Right ventricle myocardium inferior (tissue), 1 donor: ENCODE measurements at places on chromosomes 4 and X. TPM values are rescaled to one million over a fixed set of nuclear protein-coding genes. Genes with fewer than 3 reads are reported as not detected.

DNA sequence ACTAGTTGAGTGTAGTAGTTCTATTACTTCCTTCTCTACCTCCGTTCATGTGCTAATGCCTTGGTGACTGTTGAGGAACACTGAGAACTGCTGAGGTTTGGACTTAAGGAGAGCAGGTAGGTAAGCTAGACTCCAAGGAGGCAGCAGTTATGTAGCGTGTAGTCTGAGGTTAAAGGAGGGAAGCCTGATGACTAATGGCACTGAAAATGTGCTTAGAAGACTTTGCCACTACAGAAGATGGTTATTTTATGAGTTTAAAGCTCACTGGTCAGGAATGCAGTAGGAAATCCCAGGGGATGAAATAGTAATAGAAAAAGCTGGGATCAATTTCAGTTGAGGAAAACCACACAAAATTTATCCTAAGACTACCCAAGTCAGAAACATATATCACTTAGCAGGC, 1077.3 kb downstream of the RAPGEF2 start:
- no peak for DNase-seq

DNA sequence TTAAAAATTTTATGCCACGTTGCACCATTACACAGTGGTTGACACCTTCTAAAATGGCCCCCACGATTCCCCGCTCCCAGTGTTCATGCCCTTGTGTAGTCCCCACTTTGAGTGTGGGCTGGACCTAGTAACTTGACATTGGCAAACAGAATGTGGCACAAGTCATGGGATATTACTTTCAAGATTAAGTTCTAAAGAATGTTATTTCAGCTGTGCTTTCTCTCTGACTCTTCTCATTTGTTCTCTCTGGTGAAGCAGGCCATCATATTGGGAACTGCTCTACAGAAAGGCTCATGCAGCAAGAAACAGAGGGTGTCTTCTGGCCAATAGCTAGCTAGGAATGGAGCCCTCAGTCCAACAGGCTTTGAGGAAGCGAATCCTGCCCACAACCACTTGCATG, 67.1 kb downstream of the ATXN3L start:
- no peak for DNase-seq

Gene KIF4A
- 0.84 TPM for total RNA-seq

Gene CXCL9
- total RNA-seq: 0.35 TPM

DNA sequence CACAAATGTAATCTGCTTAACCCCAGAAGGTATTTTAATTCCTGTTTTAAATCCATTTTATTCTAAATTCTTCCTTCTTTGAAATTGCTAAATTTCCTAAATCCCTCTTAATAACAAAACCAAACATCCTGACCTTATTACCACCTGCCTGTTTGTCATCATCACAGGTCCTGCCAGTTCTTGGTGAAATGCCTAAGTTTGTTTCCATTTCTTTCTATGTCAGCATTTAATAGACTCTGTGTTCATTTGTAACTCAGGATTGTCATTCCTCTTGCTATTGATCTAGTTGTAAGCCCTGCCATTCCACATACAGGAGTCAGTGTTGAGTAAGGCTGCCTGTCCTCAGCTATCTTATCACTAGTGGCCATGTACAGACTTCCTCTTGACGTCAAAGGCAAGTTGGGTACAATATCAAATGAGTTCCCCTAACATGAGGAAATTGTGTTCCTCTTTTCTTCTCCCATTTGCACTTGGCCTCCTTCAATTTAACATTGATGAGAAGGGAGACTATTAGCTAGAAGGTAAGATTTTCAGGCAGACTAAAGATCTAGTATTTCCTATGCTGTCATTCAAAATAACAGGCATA, 440.1 kb downstream of the AFF2 start:
- DNase-seq: no peak

GRCh38 chr4:154872198-154872597, 91.1 kb downstream of the RBM46 start:
- no peak for DNase-seq

GRCh38 chr4:54058171-54058570, 6.2 kb downstream of the CHIC2 start:
- DNase-seq: no peak

DNA sequence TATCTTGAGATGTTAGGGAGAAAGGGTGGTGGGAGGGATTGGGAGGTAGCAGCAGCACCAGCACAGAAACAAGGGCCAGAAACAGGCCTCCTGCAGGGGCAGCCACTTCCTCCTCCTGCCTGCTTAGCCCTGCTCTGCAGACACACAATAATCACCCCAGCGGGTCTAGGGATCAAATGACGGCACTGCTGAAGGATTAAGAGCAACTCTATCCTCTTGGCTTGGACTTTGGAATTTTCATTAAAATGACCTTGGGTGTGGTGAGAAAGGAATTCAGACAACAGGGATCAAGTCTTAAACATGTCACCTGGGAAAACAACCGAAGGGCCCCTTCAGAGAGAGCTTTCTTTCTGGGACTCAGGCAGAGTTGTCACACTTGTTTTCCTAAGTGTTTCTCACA, 353.4 kb downstream of the SPRY1 start:
- DNase-seq: no peak

Gene MTNR1A
- total RNA-seq: not detected

Gene SPANXA2
- total RNA-seq: not detected

DNA sequence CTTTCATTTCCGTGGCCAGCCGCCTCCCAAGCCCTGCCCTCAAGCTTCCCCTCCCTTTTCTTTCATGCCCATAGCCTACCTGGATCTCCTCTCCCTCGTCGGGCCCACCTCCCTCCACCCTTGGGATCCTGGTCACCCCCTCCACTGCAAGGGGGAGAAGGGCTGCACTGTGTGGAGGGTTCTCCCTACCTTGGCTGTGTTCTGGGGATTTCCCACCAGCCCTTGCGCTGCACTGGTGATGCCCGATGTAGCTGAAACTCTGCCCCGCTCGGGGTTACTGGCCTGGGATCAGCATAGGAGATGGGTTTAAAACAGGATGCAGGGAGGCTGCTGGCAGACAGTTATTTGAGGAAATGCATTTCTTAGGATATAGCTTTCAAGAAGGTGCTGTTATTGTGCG, 128.9 kb downstream of the TBL1X start:
- no peak for DNase-seq

Gene C1GALT1C1
- total RNA-seq: 16.8 TPM

Gene RHOXF1
- total RNA-seq: not detected

Gene COL4A6
- total RNA-seq: 8.3 TPM

DNA sequence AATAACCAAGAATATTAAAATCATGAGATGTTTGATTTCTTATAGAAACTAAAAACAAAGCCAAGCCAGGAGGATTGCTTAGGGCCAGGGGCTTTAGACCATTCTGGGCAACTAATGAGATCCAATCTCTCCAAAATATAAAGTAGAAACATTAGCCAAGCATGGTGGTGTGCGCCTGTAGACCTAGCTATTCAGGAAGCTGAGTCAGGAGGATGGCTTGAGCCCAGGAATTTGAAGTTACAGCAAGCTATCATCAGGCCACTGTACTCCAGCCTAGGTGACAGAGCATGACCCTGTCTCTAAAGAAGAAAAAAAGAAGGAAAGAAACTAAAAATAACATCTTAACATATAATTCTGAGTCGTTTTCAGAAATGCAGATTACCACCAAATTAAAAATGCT, 96.7 kb downstream of the NAF1 start:
- no peak for DNase-seq

DNA sequence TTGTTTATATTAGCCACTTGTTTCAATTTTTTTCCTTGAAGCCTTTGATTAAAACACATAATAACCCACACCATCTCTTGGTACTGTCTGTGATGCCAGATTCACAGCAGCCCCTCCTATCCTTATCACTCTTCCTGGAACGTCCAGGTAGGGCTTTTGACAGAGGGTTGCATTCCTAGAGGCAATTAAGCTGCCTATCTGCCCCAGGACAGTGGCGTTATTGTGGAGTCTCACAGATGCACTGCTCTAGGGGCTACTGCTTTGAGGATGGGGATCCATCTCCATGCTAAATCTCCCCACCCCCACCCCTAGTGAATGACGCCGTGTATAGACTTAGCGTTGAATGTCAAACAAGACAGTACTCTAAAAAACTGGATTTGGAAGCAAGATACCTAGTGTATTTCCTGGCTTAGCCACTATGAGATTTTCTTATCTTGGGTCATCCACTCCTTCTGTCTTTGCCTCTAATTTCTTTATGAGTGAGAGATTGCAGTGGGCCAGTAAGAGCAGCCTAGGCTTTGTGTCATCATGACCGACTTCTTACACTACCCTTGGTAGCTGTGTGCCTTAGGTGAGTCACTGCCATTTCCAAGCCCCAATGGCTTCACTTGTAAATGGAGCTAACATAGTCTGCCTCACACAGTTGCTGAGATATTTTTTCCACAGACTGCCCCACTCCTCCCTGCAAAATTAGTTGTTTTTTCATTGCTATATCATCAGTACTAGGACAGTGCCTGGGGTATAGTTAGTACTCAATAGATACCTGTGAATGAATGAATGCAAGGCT, 90.9 kb downstream of the EGF start:
- no peak for DNase-seq

DNA sequence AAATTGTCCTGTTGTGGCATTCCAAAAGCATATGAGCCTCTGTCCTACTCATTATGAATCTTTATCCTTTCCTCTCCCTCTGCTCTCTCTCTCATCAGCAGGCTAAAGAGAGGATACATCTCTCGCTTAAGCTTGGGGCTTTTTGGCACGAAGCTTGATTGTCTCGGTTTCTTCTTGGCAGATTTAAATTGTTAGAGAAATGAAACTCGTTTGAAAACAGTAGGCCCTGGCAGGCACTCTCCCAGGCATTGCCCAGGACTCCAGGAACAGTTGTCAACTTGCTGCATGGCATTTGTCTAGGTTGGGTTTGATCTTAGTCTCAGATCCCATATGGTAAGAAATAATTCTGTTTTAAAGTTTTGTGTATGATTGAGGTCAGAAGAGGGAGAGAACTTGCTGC, 35.5 kb downstream of the NAA11 start:
- no peak for DNase-seq

Gene CYTL1
- total RNA-seq: 0.81 TPM

DNA sequence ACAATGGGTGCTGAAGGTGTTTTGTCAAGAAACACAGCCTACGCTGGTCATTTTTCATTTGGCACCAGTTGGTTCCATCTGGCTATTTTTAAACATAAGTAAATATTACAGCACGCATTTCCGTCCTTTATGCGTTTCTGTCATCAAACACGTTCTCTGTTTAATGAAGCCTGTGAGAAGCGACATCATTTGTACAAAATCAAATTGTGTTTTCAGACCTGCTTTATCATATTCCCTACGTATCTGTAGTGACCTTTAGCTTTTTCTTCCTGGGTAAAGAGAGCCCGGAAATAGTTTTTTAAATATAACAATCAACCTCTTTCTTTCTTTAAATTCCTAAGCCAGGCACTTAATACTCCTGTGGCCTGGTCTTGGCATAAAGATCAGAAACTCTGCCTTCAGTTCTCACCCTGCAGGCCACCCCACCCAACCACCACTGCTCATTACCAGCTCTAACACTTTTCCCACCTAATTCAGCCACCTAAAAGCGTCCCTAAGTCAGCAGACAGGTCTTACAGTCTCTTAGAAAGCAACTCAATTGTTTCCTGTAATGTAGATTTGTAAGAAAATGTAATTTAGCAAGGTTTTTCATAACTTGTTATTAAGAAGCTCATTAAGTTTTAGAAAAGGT, 30.4 kb downstream of the ACSL1 start:
- no peak for DNase-seq

- no peak for DNase-seq
These were observed 16.5 kb upstream of the ENPP6 start for GRCh38 chr4:184234155-184234554.

DNA sequence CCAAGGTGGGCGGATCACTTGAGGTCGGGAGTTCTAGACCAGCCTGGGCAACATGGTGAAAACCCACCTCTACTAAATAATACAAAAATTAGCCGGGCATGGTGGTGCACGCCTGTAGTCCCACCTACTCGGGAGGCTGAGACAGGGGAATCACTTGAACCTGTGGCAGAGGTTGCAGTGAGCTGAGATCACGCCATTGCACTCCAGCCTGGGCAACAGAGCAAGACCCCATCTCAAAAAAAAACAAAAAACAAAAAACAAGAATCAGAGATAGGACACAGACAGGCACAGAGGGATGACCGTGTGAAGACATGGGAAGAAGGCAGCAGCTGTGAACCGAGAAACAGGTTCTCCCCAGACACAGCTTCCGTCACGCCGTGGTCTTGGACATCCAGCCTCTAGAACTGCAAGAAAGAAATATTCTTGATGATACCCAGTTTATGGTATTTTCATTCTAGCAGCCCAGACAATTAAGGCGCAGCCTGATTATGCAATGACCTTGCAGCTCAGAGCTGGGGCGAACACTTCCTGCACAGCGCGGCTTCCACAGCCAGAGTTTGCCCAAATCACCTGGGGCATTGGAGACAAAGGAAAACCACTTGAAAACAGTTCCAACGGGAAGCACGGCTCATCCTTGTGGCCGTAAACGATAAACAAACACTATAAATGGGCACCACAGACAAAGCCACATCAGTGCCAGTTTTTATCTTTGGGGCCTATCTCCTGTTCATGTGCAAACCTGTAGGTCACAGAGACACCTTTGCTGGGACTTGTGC, 4.2 kb upstream of the ARSD start:
- DNase-seq: no peak

Gene MAGEA2
- not detected for total RNA-seq

DNA sequence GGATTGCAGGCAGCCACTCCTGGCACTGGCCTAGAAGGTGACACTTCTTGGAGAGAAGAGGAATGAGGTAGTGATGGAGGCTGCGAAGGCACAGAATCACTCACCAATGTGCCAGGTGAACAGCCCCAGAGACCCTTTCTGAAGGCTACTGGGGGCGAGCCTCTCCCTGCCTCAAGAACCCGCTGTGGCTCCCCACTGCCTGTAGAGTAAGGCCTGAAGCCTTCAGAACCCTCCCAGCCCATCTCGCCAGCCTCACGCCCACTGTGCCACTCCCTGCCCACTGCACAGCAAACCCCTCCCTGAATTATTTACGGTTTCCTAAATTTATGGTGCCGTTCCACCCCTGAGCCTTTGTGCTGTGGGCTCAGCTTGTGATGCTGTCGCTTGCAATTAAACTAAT, 24.2 kb upstream of the SORCS2 start:
- DNase-seq: no peak

- DNase-seq: no peak
These were observed 25.3 kb upstream of the CT45A1 start for GRCh38 chrX:135688137-135688536.

Gene ZMYM3
- total RNA-seq: 14.2 TPM

Gene GRSF1
- 96.8 TPM for total RNA-seq

DNA sequence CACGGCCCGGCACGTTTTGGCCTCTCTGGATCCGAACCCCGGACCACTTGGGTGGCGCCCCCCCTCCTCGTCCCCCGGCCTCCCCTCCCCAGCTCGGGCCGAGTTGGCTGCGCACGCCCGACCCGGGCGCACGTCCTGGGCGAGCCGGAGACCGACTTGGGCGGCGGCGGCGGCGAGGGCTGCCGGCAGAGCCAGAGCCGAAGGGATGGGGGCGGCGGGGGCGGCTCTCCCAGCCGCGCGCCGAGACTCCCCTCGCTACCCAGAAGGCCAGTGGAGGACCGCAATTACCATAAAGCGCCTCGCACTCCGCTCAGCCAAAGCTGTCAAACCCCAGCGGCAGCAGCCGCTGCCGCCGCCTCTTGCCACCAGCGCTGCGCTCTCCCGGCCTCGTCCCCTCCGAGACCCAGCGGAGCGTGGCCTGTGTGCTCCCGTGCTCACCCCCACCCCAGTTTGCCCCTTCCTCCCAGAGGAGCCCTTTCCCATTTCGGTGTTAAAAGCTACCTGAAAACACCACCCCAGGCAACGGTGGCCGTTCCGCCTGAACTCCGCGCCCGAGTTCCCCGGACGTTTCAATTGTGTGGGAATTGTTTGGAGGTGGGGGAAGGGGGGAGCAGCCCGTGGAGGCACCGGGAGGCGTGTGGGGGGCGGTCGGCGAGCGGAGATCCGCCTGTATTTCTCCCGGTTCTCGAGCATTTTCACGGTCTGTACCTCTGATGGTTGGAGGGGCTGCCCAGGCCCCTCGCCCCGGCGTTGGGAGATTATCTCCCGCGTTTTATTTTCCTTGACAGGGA, 701 bp upstream of the BCOR start:
- DNase-seq: no peak

Gene MAP9
- 7.3 TPM for total RNA-seq
